Effector memory CD8-positive, alpha-beta T cell (primary cell): ENCODE measurements at places on chromosomes 1 and 21.

GRCh38 chr1:208369658-208370057, 125.5 kb upstream of the PLXNA2 start:
- no peak for DNase-seq

GRCh38 chr21:35586305-35586704, 474.0 kb downstream of the SETD4 start:
- DNase-seq: no peak

DNA sequence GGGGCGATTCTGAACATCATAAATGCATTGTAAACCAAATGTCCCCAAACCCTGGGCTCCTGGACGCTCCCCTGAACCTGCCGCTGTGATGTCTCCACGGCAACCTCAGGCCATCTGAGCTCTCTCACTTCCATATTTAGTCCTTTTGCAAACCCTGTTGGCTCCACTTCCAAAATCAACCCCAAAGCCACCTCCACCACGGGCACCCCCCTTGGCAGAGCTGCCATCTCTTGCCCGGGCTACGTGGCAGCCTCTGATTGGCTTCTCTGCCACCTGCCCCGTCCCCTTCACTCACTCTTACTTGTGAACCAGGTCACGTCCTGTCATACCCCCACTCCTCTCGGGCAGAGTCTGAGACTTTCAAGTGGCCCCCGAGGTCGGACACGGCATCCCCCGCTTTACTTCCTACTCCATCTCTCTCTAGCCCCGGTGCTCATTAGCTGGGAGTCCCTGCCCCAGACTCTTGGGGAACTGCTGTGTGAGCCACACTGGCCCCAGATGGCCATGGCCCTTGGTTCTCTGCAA, 15.8 kb downstream of the PRXL2B start:
- DNase-seq: no peak

DNA sequence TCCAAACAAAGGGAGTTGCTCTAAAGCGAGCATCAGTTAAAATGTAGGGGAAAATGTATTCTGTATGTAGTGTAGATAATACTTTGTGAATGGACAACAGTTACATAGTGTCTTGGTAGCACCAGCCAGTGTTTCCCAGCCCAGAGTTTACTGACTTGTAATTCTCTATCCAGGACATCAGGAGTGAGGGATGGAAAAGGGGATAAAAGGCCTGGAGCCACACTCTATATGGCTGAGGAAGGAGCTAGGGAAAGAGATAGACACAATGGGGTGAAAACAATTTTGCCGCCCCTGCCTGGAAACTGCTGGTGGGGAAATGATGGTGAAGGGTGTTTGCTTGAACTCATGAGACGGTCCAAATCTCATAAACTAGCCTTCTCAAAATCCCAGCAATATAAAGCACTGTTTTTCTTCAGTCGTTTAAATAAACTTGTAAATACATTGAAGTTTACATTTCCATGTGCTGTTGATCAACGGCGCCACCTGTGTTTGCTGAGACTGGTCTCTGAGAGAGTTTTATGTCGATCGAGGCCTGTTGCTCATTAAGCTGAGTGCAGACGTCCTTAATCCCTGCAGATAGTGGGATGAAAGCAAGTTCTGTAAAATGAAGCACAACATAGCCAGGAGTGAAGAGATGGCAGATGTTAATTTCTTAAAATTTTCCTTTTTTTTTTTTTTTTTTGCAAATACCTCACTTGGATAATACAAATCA, 27.9 kb upstream of the AGO1 start:
- DNase-seq: no peak

GRCh38 chr1:85048296-85049064, at the start of gene MCOLN3:
TSS of gene MCOLN3 (minus strand) at chr1:85048500. CDS start at chr1:85045360, 3,140 bp downstream.
- DNase-seq: peak; percentile 11

GRCh38 chr1:193104502-193104906, 710 bp downstream of the GLRX2 start:
- DNase-seq: no peak

GRCh38 chr1:5658340-5659316, 333.6 kb downstream of the NPHP4 start:
- DNase-seq: no peak

DNA sequence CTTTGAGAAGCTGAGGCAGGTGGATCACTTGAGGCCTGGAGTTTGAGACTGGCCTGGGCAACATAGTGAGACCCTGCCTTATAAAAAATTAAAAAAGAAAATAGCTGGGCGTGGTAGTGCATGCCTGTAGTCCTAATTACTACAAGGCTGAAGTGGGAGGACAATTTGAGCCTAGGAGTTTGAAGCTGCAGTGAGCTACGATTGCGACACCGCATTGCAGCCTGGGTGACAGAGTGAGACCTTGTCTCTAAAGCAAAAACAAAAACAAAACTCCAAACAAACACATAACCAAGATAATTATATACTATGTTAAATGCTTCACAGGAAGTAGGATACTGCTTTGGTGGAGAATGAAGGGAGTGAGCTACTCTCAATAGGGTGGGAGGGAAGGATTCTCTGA, 5.4 kb upstream of the PAFAH2 start:
- no peak for DNase-seq

- no peak for DNase-seq
Measured at GRCh38 chr1:228687587-228687986, 47.7 kb upstream of the RHOU start.

DNA sequence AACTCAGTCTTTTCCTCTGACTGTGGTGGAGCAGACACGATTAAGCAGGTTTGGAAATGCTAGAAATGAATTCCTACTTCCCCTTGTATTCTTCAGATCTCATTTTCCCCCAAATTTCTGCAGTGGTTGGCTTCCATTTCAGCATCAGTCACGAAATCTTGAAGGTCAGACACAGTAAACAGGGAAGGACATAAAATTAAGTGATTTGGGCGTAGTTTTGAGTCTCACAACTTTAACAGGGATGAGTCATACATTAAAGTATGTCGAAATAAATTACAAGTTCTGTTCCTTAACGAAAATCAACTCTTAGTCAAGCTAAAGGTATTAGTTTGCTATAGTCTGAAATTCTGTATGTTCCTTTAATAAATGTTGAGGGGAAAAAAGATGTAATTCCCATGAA, 61.1 kb downstream of the HNRNPR start:
- DNase-seq: no peak

DNA sequence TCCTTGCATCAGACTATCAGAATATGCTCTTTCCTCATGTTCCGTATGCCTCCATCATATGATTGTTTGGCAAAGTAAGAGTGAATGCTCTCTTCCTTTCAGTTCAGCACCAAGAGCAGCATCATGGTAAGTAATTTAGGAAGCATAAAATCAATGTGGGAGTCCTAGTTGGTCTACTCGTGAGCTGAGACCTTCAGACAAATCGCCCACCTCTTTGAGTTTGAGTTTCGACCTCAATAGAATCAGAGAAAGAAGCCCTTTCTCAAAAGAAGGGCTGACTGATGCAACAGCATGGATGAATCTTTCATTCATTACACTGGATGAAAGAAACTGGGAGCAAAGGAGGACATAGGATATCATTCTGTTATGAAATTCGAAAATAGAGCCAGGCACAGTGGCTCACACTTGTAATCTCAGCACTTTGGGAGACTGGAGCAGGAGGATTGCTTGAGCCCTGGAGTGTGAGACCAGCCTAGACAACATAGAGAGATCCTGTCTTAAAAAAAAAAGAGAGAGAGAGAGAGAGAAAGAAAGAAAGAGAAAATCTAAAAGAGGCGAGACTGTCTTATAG, 112.5 kb downstream of the ZC3H11B start:
- DNase-seq: no peak

GRCh38 chr1:212013672-212014071, 21.7 kb downstream of the INTS7 start:
- DNase-seq: no peak

DNA sequence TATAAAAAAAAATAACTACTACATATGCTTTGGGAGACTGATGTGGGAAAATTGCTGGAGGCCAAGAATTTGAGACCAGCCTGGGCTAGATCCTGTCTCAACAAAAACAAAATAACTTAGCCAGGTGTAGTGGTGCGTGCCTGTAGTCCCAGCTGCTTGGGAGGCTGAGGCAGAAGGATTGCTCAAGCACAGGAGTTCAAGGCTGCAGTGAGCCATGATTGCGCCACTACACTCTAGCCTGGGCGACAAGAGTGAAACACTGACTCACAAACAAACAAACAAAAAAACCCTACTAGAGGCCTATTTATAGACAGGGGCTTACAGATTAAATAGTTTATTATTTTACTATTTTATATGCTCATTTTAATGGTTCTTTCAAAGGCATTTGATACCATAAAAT, 80.0 kb downstream of the LHX4 start:
- DNase-seq: no peak
